ENCODE measurements at places on chromosomes 16 and 17.

DNA sequence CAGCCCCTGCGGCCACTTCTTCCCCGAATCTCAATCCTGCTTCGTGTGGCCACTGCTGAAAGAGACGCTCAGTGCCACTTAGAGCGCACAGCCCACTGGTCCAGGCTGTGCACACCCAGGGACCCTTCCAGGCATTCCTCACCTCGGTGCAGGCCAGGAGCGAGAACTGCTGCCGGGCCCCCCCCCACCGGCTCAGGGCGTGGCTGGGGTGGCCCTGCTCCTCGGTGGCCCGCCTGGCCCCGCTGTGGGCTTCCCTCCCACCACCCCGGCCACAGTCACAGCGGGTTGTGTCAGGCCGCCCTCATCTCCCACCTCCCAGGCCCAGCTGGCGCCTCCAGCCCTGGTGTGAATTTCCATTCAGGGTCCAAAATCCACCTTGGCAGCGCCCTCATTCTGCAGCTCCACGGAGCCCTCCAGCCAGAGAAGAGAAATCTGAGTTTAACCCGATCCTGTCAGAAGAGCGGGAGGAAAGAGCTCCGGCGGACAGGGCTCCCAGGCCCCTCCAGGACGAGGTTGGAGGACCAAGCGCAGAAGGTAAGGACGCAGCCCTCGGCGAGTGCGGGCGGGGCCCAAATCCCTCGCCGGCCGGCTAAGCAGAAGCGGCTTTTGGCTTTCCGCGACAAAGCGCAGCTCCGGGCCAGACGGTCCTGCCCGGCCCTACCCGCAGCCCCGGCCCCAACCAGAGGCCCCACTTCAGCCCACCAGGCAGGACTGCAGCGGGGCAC, 12.0 kb downstream of the TBC1D16 start:
- no peak for DNase-seq

DNA sequence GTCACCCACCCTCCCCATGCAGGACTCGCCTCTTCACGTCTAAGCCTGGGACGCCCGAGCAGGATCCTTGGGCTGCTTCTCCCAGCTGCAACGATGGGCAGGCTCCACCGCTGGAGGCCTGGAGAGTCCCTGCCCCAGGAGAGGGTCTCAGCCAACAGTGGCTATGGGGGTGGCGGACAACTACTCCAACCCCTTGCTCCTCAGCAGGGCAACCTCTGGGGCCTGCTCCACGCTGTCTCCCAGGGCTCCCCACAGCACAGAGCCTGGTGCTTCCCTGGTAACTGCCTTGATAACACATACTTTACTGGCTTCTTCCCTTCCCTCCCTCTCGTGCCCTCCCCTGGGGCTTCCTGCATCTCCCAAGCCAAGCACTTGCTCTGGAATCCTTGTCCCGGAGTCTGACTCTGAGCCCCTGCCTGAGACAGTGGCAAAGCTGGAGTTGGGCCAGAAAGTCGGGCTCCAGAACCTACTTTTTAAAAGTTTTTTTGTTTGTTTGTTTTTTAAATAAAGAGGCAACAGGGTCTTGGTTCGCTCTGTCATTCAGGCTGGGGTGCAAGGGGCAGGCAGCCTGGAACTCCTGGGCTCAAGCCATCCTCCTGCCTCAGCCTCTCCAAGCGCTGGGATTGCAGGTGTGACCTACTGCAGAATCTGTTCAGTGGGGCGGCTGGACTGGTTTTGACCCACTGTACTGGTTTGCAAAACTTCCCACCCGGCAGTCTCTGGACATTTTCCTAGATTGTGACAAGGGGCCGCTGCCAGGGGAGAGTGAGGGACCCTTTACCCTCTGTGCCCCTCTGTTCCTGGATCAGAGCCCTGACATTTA, 99.4 kb downstream of the TNFRSF13B start:
- no peak for DNase-seq

DNA sequence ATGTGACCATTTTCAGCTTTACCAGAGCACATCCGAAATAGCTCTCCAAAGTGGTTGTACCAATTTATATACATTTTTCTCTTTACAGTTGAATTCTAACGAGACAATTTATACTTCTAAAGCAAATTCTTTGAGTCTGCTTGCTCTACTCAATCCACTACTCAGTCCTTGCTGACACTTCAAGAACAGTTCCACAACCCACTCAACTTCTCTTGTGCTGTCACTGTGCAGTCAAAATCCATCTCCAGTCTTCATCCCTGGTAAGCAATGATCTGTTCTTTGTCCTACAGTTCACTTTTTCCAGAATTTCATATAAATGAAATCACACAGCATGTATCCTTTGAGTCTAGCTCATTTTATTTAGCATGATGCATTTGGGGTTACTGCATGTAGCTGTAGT, 30.6 kb downstream of the NETO2 start:
- DNase-seq, result no peak

DNA sequence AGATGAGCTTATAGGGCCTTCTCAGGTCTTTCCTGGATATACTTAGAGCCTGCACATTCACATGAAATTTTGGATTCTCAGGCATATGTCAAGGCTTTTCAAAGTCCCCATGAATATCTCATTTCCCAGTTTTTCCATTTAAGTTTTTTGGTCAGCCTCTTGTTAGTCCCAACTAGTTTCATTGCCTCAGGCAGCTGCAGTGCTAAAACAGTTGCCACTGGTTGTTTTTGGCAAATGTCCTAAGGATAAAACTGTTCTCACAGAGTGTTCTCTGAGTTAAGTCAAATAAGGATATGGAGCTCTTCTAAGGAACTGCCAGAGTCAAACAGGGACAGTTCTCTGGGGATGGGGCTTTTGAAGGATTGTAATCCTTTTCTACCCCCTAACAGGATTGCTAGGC, 39.9 kb upstream of the ABCC11 start:
- no peak for DNase-seq

GRCh38 chr16:20300312-20301097, 26.8 kb downstream of the GP2 start:
- DNase-seq, result no peak

DNA sequence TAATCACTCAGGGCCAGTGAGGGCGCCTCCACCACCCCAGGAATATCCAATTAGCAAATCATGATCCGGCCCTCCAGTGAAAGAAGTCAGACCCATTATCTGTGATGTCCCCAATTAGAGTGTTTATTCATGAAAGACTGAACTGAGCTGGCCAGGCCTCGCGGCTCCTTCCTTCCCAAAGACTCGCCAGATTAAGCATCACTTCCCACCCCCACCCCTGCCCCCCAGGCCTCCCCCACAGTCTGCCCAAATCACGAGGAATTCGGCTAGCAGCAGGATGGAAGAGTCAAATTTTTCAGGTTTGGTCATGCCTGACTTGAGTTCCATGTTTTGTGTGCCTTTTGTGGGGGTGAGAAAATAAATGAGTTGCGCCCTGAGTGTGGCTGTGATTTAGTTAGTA, 298.4 kb upstream of the SALL1 start:
- no peak for DNase-seq

DNA sequence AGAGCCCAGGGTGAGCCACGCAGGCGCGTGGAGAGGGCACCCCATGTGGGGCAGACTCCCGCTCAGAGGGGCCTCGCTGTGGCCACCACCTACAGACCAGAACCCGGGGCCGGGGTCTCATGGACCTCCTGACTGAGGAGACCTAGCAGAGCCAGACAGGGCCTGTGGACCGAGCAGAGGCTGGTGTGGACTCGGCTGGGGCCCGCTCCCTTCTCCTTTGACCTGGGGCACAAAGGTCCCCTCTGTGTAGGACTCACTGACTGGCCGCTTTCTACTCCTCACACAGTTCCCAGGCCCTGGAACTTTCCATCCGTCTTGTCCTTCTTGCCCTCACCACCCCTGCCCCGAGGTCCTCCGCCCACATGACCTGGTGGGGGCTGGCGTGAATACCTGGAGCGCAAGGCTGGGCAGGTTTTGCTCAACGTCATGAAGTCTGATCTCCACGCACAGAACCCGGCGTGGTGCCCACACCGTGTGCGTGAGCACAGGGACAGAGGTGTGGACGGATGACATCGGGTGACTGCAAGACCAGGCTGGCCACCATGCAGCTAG, 44.7 kb upstream of the ACSF3 start:
- DNase-seq, result no peak

DNA sequence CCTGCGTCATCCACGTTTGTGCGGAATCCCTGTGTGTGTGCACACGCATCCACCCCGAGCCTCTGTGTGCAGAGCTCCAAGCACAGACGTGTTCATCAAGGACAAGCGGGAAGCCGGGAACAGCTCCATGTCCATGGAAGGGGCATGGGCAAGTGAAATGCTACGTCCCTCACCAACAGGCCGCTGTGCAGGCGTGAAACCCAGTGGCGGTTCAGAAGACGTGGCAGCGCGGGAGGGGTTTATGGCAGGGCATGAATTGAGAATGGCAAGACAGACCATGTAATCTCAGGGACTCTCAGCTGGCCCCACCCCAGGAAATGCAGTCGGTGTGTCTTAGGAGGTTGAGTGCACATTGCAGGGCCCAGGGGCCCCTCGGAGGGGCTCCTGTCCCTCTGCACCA, 52.7 kb downstream of the TBC1D16 start:
- DNase-seq, result no peak

DNA sequence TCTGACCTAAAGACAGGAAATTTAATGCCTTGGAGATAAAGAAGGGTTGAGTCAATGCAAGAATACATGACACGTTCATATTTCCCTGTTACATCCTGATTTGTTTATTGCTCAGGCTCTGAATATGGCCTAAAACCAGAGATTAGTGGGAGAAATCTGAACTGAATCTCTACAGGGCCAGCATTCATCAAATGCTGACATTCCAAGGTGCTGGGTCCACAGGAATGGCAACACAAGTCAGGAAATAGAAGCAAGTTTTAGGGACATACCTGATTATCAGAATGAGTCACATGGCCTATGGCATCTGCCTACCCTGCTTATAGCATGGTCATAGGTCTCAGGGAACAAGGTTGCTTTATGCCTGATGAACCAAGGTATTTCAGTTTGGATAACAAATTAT, 117.4 kb upstream of the CES5A start:
- no peak for DNase-seq

GRCh38 chr16:56057151-56057550, 134.1 kb upstream of the GNAO1 start:
- no peak for DNase-seq

Data from frontal cortex (tissue), 4 donors.